ENCODE measurements at places on chromosomes 1 and 21. TPM values are rescaled to one million over a fixed set of nuclear protein-coding genes. Genes with fewer than 3 reads are reported as not detected.
A peak's percentile ranks its signal among the peaks of the same experiment; 100 is the strongest.

Gene BTBD8
- 3.6 TPM for total RNA-seq

Gene NPR1
- not detected for total RNA-seq

Gene S100A3
- total RNA-seq = 2.9 TPM

DNA sequence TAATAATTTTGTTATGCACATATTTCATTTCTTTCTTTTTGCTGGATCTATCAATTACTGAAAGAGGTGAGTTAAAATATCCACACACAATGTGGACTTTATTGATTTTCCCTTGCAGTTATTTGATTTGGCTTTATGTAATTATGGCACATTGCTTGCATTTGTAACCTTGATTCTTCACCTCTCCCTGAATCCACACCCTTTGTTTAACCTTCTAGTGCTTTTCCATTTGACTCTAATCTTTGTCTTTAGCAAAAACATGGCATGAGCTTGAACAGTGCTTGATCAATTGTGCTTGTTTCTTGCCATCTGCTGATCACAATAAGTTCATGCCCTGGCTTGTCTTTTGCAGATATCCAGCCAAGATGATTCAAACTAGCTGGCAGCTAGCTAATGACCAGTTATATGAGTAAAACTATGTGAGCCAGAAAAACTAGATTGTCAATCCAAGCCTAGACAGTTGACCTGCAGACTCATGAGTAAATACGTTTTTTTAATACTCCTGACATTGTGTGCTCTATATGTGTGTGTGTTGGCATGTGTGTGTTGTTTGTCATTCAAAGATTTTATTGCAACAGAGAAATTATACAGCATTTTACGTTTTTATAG lies 899.2 kb downstream of the NCAM2 start:
- H3K27ac ChIP-seq = no peak overlapping the region
- DNase-seq = no peak
- H3K36me3 ChIP-seq = no peaks in the 10 kb centered on the region
- H3K27me3 ChIP-seq = no peaks in the 10 kb centered on the region
- H3K4me1 ChIP-seq = no peaks in the 10 kb centered on the region

- peak overlapping the region; percentile 95 for H3K27ac ChIP-seq
- DNase-seq = no peak
- H3K27me3 ChIP-seq = no peaks in the 10 kb centered on the region
- peaks cover 16% of the 10 kb centered on the region for H3K4me1 ChIP-seq
These were observed 662 bp downstream of the SCAF4 start for GRCh38 chr21:31731056-31731856.
